ENCODE measurements at places on chromosomes 11 and 22.
A peak's percentile ranks its signal among the peaks of the same experiment; 100 is the strongest.

DNA sequence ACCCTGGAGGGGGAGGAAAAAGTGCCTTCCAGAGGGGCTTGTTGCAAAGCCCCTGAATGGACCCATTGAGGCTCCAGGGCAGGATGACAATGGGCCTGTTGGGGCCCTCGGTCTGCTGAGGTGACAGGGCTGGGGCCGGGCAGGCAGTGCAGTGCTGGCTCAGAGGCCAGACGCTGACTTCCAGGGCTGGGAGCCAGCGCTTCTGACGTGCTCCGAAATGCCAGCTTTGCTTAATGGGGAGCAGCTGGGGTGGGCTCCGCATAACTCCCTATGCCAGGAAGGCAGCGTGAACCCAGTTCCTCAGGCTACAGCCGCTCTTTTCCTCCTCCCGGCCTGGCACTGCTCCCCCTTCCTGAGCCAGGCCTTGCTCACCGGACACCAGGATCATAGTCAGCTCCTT lies 17.7 kb downstream of the NAV2 start:
- DNase-seq = no peak

- DNase-seq = no peak
Observed at GRCh38 chr11:27456795-27457329, 15.7 kb downstream of the LGR4 start.

DNA sequence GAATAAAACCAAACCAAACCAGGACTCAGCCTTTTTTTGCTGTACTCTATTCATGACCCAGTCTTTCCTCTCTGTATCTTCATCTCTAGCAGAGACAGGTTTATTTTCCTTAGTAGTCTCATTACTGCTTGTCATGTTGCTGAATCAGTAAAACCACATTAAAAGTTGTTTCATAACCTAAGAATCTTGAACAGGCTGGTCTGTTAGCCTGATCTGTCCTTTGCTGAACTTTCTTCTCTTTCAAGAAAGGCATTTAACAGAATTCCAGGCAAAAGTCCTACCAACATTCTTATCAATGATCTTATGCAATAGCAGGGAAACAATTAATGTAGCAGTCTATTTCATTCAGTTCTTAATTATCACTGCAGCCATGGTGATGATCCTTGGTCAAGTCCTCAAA lies 197.7 kb downstream of the CASP12 start:
- no peak for DNase-seq

DNA sequence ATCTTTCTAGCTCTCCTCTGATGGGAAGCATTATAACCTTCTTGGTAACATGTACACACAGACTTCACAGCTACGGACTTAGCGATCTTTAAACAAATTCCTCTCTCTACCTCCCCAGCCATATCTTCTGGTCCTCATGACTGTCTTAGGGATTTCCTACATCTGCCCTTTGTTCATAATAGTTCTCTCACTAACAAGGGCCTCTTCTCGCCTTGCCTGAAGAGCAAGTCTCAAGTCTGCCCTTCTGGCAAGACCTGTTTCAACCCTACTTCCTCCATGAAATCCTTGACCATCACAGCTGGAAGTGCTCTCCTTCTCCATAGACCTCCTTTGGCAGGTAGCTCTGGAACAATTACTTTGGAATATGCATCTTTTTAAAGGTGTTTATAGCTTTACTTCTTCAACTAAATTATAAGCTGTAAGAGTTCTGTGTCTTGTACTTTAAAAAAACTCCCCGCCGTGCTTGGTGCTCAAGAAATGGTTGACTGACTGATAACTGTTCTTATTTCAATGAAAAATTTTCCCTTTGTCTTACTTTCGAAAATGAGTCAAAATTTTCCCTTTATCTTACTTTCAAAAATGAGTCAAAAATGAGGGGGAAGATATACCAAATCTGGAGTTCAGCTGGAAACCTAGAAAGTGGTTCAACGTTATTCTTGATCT lies 34.7 kb downstream of the SNX19 start:
- DNase-seq = no peak

DNA sequence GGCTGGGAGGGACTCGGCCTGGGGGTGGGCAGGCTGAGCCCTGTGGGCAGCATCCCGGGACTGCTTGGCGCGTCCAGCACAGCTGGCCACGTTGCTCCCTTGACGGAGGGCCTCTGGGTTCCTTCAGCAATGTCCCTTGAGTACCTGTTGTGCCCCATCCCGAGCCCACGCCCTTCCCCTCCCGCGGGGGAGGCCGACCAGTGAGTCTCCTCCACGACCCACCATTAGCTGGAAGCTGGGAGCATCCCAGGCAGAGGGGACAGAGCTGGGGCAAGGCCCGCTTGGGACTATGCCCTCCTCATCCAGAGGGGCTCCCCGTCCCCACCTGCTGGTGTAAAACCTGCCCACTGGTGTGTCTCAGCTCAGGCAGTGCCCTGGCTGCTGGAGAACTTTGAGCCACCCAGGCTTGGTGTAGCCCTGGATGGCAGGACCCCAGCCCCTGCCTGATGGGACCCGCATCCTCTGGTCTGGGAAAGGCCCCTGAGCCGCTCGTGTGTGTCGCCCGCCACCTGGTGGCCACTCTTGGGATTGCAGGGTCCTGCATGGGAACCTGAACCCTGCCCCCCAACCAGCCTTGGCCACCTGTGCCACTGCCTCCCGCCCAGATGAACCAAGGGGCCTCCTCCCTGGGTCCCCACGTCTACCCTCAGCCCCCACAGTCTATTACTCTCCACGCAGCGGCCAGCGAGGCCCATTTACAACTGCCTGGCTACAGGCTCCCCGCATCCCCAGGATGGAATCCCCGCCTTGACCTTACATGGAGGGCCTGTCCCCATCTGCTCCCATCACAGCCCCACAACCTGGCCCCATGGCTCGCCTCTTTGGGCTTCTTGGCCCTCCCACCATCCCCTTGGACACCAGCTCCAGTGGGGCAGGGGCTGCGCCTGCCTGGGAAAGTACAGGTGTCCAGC lies 16.6 kb upstream of the ARHGAP8 start:
- DNase-seq = peak; percentile 79

DNA sequence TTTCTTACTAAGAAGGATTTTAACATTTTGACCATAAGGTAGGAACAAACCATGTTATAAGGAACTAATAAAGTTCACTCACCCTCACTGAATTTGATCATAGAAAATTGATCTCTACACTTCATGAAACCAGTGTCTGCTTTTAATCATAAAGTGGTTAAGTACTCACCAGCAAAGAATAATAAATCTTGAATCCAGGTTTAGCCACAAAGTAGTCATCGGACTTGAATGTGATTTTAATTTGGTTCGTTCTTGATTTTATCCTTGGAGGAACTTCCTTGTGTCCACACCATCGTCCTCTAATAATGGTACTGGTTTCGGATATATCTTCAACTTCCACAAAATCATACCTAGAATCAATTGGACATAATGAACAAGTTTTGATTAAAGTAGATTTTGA lies 40.5 kb upstream of the DDI1 start:
- DNase-seq = no peak

- DNase-seq = no peak
Observed at GRCh38 chr11:20668844-20669819, at the start of gene NELL1. NELL1 (plus strand) TSS chr11:20669586.

GRCh38 chr11:12200991-12201985 lies 90.9 kb downstream of the MICAL2 start:
- DNase-seq = no peak

DNA sequence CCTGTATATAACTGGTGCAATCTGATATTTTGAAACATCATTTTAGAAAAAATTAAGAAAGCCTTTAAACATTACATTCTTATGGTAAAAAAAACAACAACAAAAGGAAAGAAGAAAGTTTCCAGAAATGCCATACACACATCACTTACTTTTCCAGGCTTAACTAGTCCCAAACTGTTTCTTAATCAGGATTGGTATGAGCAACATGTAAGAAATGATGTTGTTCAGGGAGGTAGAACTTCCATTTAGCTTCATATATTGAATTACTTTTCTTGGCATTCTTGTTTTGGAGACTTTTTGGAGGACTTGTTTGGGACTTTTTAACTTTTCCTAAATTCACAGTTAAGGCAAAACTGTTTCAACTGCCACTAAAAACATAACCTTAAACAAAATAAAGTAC lies 791.5 kb downstream of the METTL15 start:
- DNase-seq = no peak

DNA sequence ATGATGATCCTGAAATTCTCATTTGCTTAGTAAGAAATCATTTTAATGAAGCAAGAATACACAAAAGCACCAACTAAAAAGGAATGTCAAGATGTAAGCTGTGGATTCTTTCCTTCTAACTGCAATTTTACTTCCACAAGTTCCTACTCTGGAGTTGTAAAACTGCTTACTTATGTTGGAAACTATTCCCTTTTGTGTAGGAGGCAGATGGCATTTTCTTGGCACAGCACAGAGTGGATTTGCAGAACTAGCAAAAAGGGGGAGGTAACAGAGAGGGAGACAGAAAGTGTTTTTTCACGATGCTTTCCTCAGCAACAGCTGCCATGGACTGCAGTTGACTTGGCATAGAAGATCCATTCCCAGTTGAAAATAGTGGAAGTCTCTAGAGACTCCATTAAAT lies 1112.0 kb upstream of the RAG2 start:
- DNase-seq = no peak

DNA sequence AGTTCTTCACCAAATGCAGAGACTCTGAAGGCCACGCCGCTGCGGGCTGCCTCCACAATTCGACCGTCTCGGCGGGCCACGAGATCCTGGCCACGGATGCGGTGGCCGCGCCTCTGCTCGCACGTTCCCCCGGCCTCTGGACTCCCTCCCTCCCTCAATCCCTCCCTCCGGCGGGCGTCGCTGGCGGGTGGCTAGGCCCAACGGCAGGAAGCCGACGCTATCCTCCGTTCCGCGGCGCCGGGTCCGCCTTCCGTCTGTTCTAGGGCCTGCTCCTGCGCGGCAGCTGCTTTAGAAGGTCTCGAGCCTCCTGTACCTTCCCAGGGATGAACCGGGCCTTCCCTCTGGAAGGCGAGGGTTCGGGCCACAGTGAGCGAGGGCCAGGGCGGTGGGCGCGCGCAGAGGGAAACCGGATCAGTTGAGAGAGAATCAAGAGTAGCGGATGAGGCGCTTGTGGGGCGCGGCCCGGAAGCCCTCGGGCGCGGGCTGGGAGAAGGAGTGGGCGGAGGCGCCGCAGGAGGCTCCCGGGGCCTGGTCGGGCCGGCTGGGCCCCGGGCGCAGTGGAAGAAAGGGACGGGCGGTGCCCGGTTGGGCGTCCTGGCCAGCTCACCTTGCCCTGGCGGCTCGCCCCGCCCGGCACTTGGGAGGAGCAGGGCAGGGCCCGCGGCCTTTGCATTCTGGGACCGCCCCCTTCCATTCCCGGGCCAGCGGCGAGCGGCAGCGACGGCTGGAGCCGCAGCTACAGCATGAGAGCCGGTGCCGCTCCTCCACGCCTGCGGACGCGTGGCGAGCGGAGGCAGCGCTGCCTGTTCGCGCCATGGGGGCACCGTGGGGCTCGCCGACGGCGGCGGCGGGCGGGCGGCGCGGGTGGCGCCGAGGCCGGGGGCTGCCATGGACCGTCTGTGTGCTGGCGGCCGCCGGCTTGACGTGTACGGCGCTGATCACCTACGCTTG lies at the start of gene FUT4:
Gene FUT4 (plus strand): TSS at position 227 of the 951 bp plus-strand sequence. CDS start 213 bp downstream, at position 440.
- peak; percentile 69 for DNase-seq

GRCh38 chr11:125887373-125888324 lies at the start of gene HYLS1:
HYLS1 (plus strand) TSS chr11:125887668; CDS start chr11:125899369, 11,701 bp downstream.
- peak; percentile 89 for DNase-seq

- no peak for DNase-seq
Observed at GRCh38 chr11:86755146-86755545, 45.2 kb upstream of the PRSS23 start.

GRCh38 chr22:32378707-32379272 lies 21.1 kb downstream of the RFPL3 start:
- DNase-seq = peak; percentile 40

DNA sequence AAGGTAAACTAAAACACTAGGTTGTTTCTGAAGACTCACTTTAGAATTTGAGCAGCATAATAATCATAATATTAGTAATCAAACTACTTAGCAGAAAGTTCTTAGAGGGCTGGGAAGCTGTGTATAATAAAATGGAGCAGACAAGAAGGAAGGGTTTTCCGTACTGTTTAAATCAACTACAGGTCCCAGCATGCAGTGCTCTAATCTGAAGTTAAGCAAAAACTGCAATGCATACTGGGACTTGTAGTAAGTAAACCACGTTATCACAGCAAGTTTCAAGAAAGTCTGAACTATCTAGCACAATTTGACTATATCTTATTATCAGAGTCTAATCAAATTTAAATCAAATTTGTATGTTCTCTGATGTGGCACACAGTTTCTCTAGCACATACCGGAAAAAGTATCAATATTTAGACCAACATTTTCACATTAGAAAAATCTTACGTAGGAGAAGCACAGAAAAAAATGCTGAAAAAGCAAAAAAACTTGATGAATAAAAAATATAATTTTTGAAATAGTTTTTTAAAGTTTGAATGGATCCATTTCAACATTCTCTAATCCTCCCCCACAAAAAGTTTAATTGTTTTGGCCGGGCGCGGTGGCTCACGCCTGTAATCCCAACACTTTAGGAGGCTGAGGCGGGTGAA lies 8.2 kb downstream of the PHF21A start:
- DNase-seq = no peak

DNA sequence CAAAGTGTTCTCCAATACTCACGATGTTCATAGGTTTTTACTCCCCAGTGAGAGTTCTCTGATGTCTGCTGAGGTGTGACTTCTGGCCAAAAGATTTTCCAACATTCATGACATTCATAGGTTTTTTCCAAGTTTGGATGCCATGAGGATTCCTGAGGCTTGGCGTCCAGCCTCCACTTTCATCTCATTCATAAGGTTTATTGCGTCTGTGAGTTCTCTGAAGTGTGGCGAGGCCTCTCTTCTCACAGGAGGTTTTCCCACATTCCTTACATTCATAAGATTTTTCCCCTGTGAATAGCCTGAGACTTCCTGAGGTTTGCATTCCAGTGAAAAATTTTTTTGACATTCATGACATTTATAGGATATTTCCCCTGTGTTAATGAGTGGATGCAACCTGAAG lies 1014.1 kb downstream of the LRRC4C start:
- DNase-seq = no peak

DNA sequence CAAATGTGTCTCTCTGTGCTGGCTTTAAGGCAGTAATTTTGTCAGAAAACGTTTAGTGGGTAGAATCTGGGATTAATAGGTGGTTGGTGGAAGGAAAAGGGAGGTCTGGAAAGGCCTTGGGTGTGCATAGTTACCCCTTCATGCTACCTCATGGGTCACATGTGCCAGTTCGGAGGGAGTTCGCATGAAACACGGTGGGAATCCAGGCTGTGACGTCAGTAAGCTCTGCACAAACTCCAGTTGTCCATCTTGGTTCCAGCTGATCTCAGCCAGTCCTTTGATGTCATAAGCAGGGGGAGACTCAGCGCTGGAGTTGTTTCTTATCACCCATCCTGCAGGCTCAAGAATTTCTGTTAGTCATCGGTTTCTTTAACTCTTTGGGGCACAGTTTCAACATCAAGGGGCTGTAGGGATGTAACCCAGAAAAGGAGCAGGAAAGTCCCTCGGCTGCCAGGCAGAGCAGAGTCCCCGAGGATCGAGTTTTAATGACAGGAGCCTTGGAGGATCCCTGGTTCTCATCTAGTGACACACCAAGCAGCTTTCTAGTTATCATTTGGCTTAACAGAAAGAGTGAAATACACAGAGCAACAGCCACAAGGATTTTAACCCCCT lies 28.9 kb downstream of the MOV10L1 start:
- no peak for DNase-seq

Measured in frontal cortex (tissue), 4 donors.